ENCODE measurements at places on chromosomes 3 and 15.

DNA sequence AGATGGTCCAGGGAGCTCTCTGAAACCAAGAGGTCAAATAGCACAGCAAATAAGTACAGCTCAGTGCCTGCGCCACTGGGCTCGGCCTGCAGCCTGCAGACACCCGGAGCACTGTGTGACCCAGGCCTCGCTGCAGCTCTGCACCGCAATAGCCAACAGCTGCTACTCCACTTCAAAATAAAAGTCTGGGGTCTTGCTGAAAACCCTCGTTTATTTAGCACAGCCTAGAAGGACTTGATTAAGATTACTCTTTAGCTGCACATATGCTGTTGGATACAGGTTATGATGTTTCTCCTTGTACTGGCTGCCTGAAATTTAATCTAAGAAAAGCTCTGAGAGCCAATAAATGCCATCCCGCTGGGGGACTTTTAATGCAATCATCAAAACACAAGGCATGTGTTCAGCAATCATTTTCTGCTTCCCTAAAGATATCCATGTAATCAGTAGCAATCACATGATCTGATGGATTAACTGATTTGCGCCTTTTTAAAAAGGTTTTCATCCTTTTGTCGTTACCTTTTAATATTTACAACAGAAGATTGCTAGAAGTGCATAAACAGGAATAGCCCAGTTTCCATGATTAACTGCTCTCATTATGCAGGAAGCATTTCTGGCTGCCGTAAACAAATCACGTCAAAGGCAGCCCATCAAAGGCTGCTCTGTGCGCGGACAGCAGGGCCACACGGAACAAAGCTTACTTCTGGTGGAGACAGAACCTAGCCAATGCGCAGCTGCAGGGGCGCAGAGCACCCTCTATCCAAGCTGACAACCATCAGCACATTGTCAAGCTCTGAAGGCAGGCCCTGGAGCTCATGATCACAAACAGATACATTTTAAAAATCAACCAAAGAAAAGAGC lies 58.8 kb downstream of the CLASP2 start:
- peak; percentile 9 for DNase-seq

DNA sequence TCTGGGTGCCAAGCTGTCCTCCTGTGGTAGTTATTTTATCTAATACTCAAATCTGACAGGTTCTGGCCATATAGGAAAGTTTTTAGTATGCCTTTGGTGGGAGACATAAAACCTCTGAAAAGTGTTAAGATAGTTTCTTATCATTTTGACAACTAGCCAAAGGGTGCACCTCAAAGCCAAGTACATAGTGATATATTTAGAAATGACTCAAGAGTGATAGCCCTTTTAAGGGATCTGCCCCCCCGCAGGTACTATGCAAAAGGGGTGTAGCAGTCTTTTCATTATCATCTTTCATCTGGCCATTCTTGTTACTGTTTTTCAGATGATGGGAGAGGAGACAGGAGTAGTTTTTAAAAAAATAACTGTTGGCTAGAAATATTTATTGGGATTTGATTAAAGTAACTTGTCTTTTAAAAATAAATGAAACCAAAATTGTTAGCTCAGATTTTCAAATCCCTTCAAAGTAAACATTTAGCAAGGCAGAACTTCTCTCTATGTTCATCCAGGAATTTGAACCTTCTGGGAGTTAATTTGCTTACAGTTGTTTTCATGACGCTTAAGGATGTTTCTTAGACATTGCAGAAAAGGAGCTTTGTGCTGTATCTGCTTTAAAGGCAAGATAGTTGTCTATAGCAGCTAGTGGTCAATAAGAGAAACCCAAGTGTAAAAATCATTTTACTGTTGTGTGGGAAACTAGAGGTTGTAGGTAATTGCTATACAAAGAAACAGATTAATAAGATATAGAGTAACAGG lies 5.1 kb downstream of the PHLDB2 start:
- no peak for DNase-seq

- DNase-seq = no peak
These were observed 132.5 kb downstream of the DLG1 start for GRCh38 chr3:197165890-197166289.

- DNase-seq = no peak
These were observed 319.4 kb upstream of the RASGRP1 start for GRCh38 chr15:38883987-38884386.

- DNase-seq = no peak
These were observed 1114.1 kb downstream of the ROBO2 start for GRCh38 chr3:78153973-78154372.

- DNase-seq = no peak
These were observed 40.8 kb downstream of the NDUFB4 start for GRCh38 chr3:120636795-120637401.

GRCh38 chr15:22958487-22959280 lies 21.5 kb downstream of the CYFIP1 start:
- DNase-seq = no peak

DNA sequence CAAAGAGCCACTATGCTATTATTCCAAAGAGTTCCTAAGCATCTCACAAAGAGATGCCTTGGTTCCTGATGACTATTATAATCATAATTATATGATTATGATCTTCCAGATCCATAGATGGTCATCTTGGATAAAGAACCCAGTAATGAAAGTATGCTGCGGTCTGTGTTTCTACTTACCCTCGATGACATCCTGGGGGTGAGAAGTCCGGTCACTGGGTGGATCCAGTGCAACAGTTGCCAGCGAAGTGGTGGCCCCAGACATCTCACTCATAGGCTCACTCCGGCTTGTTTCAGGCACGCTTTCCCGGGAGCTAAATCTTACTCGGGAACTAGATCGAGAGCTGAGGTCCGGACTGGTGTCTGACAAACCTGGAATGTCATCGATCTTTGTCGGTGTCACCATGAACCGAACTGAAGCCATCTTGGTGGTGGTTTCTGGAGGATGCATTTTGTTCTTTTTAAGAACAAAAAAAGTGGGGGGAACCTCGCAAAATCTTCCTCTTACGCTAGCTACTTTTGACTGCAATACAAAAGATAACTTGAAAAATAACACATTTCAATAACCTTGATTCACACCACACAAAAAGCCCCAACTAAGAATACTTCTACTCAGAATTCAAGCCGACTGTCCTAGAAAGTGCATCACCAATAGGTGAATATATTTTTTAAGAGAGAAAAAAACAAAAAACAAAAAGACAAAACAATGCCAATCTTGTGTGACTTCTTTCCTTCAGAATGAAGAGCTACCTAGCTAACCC lies 1.2 kb downstream of the SLC12A6 start:
- DNase-seq = no peak

- no peak for DNase-seq
These were observed 78.3 kb upstream of the C15orf39 start for GRCh38 chr15:75123395-75123794.

- DNase-seq = no peak
These were observed 22.3 kb downstream of the RPSA start for GRCh38 chr3:39428745-39429201.

DNA sequence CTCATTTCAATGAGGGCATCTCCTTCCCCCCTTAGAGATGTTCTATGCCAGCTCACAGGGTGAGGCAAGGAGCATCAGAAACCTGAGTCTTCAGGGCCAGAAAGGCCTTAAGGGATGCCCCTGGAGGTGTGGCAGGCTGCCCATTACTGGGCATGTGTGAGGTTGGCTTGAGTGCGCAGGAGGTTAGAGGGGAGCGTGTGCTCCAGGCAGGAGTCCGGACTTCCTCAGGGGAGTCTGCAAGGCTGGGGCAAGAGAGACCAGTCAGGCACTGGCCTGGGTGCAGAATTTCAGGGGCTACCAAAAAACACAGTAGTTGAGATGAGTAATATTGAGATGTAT lies 1.9 kb downstream of the LOXL1 start:
- DNase-seq = no peak

- DNase-seq = no peak
These were observed 281.8 kb downstream of the FAM43A start for GRCh38 chr3:194967151-194968117.

GRCh38 chr15:99390667-99391066 lies 139.4 kb downstream of the LRRC28 start:
- DNase-seq = no peak

DNA sequence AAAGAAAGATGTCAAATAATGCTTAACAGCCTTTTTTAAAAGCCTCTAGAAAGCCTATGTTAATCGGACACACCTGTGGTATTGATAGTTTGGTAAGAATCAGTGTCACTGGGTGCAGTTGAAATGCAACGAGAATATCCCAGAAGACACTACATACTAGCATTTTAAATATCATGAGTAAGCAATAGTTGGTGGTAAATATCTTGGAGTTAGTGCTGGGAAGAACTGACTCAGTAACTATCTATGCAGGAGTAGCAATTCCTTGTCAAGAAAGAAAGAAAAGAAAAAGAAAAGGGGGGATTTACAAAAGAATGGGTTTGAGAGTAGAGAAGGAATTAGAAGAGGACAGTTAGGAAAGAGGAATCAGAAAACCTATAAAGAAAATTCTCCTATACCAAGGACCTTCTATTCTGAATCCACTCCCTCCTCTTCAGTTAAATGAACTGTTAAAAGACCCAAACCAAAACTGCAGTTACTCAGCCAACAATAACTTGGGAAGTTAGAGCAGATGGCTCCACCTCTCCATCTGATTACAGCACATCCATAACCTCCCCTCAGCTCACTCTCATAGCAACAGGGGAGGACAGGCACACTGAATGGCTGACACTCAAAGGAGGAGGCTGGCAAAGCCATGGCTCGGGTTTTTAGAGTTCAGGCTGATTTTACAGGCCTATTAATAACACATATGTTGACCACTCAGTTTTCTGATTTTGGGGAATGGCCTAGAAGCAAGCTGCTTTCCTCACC lies 207.6 kb upstream of the MDFIC2 start:
- no peak for DNase-seq

GRCh38 chr3:16396202-16396601 lies 117.3 kb downstream of the RFTN1 start:
- no peak for DNase-seq

GRCh38 chr3:55826731-55827496 lies 339.8 kb upstream of the WNT5A start:
- DNase-seq = no peak

DNA sequence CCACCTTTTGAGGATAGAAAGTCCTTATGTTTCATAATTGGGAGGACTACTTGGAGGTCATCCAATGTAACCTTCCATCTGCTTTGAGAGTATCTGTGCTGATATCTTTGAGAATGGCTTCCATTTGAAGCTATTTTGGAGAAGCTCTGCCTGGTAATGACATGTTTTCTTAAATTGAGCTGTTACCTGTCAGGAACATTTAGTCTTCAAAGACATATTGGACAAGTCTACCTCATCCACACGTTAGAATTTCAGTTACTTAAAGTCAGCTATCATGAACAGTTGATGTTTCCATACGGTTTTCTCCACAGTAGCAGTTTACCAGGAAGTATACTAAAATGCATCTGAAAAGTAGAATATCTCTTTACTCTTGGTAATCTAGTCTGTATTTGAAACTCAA lies 318.5 kb downstream of the EDEM1 start:
- DNase-seq = no peak

DNA sequence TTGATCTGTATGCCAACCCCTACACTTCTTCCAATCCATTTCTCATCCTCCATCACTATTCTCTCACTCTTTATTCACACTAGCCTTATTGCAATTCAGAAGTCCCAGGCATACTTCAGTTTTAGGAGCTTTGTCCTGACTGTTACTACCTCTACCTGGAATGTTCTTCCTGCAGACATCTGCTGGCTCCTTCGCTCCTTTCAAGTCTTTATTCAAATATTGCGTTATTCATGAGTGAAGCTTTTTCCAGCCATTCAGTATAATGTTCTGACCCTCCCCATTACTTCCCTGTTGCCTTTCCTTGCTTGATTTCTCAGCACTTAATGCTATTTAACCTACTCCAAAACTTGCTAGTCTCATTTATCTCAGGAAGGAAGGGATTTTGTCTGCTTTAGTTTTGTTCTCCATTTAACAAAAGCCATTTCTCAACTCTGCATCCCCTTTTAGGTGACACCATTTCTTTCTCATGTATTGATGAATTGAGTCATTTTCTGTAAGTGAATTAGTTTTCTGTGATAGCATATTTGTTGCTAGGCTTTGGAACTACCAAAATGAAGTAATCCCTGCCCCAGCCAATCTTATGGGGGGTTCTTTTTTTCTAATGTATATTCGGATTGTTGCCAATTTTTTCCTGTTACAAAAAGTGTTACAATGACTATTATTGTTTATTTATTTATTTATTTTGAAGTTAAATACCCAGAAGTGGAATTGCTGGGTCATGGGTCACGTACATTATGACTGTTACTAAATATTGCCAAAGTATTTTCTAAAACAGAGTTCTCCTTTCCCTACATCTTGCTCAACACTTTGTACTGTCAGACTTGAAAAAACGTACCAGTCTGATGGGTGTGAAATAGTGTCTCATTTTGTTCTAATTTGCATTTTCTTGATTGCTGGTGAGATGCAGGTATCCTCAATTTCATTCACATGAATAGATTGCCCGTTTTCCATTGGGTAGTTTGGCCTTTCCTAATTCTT lies 9.4 kb downstream of the ATP11B start:
- no peak for DNase-seq

- no peak for DNase-seq
These were observed 157.9 kb downstream of the SUCNR1 start for GRCh38 chr3:152031321-152031720.

GRCh38 chr15:44340410-44340809 lies 51.9 kb downstream of the GOLM2 start:
- no peak for DNase-seq

GRCh38 chr15:36748366-36749115 lies 169.1 kb downstream of the CDIN1 start:
- DNase-seq = no peak

DNA sequence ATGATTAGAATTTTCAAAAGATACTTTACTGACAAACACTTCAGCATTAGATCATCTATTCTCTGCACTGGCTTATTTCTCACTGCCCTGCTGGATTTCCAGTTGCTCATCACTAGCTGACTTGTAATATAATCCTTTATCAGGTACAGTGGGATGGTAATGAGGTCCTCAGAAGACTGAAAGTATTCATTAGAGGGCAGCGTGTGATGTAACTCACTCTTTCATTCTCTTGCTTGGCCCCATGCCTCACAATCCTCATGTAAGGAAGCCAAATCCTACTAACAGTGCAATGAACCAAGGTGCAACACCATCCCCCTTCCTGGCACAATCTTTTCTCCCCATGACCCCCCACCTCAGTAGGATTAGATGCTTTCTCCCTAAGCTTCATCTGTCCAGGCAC lies 289.9 kb downstream of the CTNNB1 start:
- DNase-seq = no peak

DNA sequence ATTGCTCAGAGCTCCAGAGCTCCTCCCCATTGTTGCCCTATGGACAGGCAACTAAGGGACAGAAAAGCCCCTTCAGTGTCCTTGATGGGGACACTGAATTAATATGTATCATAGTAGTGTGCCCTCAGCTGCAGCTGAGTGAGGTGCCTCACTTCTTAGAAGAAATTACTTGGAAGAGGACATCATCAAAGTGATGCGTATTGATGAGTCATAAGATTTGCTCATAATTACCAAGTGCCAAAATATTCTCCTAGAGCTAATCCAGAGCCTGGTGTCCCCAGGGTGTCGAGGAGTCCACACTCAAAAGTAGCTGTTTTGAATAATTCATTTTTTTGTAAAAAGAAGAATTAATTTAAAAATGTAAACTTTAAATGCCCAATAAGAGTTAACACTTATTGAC lies 200.7 kb upstream of the SEMA6D start:
- no peak for DNase-seq

DNA sequence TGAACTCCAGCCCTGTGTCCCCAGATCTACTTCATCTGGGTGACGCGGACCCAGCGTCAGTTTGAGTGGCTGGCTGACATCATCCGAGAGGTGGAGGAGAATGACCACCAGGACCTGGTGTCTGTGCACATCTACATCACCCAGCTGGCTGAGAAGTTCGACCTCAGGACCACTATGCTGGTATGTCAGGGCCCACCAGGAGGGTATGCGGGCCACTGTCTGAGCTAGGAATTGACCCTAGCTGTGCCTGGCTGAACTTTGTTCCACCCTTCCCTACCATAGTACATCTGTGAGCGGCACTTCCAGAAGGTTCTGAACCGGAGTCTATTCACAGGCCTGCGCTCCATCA lies 24.3 kb downstream of the SHF start:
- no peak for DNase-seq

All from CD4-positive, alpha-beta T cell treated with Interleukin-4 for 1 hour (primary cell).